ENCODE measurements at places on chromosomes 7 and 10.

- DNase-seq, result no peak
These were observed 141.1 kb downstream of the SVIL start for GRCh38 chr10:29493697-29494096.

- no peak for DNase-seq
These were observed 6.6 kb upstream of the ABCB4 start for GRCh38 chr7:87482115-87482514.

DNA sequence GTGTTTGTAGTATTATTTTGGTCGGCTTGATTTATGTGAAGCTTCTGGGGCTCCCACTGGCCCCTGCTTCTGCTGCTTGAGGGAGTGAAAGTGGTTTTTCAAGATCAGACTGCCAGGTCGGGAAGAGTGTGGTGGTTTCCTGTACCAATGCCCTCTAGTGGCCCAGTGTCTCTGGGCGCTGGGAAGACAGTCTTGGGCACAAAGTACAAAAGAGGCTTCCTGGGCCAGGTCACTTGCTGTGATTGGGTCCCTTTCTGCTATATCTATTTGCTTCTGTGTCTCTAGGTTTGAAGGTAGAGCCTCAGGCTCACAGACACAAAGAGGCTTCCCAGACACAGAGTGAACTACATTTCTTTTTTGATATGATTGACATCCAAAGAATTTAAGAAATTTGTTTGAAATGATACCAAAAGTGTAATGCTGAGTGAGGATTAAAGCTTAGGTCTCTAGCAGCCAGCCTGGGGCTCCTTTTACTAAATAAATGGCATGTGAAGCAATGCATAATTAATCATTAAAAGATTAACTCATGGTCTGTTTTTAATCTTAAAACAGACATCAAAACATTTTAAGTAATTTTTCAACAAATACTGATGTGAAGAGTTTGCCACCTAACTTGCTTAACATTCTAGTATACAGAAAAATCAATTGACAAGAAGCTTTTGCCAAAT is 36.3 kb downstream of the ABCB1 start:
- no peak for DNase-seq

DNA sequence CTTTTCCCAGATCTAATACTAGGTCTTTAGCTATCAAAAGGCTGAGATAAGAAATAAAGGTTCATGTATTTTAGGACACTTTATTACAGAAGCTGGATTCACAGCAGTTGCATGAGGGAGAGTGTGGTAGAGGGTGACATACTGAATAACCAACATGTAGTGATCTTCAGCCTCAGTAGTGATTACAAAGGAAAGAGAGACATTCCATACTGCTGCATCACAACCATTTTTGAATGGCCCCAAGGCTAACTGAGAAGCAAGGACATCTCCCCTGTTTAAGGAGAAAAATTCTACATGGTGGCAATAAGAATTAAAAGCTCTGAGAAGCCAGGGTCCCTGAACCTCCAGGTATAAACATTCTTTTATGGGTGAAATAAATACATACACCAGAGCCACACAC is 35.3 kb downstream of the COG5 start:
- DNase-seq, result no peak

DNA sequence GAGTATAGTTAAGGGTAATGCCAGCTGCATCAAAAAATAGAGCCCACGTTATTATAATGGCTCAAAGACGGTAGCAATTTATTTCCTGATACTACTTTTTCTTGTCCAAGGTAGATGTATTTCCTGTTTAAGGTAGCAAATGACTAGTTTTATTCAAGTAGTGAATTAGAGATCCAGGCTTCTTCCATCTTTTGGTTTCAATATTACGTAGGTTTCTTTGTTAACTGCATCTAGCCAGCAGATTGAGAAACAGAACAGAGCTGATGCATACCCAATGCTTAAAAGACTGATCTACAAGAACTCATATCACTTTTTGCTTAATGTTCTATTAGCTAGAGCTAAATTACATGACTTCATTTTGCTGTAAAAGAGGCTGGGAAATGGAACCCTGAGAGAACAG is 992.1 kb downstream of the NRG3 start:
- no peak for DNase-seq

DNA sequence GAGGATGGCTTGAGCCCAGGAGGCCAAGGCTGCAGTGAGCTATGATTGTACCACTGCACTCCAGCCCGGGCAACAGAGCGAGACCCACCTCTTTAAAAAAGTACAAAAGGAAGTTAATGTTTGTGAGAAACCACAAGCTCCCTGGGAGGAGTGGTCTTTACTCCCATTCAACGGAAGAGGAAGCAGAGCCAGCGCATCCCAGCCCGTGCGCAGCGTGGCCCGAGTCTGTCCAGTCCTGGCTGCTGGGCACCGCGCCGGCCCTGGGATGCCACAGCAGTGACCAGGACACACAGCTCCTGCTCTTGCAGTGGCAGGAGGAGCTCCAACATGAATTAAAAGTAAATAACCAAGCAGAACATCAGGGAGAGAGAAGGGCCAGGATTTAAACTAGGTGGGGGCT is 68.4 kb downstream of the ELFN1 start:
- no peak for DNase-seq

- no peak for DNase-seq
These were observed 192.1 kb upstream of the MGMT start for GRCh38 chr10:129274748-129275474.

- DNase-seq, result no peak
These were observed 25.1 kb downstream of the FAM13C start for GRCh38 chr10:59337201-59337652.

DNA sequence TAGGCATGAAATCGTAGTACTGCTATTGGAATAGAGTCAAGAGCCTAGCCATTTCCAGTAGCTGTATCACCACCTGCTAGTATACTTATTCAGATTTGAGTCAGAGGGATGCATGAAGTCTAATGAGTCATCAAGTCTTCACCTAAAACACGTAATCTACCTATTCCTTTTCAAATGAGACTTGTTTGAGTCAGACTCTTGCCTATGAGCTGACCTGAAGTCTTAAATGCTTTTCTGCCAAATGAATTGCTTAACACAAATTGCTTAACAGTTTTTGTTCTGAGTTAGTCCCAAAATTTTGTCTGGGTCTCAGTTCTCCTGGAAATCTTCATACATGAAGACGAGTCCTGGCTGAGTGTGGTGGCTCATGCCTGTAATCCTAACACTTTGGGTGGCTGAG is 165.2 kb downstream of the GNAT3 start:
- DNase-seq, result no peak

GRCh38 chr7:50190776-50191175 is 97.7 kb upstream of the ZPBP start:
- no peak for DNase-seq

- no peak for DNase-seq
These were observed 555.0 kb downstream of the TNS3 start for GRCh38 chr7:47026780-47027361.

DNA sequence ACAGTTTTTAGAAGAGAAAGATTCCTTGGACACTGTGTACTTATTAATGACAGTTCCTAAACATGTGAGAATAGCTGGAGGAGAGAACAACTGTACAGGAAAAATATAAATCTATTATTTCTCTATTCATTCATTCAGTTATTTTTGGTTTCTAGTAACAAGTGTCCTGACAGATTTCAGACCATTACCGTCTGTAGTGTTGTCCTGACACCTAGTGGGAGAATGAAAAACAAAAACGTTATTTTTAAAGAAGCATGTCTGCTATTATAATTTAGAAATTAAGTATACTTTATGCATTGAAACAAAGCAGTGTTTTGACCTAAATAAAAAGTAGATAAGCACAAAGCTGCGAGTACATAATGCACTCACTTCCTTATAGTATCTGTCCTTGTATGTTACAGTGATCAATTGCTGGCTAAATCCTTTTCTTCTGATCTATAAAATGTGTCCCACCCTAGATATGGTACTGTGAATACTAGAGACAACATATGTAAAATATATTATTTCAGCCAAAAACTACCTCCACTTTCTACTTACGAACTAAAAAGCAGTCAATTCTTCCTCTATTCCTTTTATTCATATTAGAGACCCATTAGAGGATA is 575.6 kb downstream of the ARL4A start:
- DNase-seq, result no peak

GRCh38 chr7:39691821-39692220 is 68.4 kb downstream of the RALA start:
- no peak for DNase-seq

DNA sequence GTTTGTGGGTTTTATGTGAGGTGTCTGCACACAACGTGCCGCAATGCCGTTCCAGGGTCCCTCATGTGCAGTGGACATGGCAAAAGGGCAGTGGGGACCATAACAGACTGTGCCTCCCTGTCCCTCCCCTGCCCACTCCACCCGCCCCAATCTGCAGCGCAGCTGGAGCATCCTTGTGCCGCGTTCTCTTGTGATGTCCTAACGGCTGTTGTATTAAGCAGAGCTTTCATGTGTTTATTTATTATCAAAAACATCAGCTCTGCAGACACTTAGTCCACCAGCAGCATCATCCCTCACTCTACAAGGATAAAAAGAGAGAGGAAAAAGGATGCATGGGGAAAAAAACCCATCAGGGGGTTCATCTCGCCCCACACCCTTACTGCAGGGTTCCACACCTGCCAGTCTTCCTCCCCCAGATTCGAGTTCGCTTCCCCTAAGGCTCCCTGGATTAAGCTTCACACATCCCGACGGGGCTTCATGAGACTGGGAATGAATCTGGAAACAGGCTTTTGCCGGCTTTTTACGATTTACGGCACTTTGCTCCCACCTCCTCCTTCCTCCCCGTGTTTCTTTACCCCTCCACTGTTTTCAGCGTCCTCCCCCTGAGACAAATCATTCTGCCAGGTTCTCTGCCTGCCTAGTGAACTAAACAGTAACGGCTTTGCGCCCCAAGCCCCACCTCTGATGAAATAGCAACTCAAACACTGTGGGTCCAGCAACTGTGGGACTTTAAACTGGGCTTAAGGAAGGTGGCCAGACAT is 301.4 kb downstream of the CAMK1D start:
- DNase-seq, result no peak

- no peak for DNase-seq
These were observed 65.4 kb downstream of the SP8 start for GRCh38 chr7:20721086-20721810.

DNA sequence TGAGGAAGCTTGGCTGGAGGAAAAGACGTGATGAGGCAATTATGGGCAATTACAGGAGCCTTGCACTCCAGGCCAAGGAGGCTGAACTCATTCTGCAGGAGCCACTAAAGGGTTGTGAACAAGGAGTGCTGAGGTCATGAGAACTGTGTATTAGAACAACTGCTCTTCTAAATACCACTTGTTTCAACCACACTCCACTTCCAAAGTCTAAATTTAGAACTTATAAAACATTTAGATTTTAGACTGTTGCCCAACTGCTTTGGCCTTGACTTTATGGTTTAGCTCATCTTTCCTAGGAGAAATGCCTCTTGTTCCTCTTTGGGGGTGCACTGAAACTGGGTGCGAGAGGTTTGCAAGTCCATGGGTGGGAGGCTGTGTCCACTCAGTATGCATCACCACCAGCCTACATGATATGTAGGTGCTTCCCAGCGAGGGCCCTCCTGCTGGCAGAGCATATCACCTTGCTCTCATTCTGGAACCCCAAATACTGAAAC is 199.7 kb upstream of the AOAH start:
- no peak for DNase-seq

- no peak for DNase-seq
These were observed 33.3 kb upstream of the LYZL2 start for GRCh38 chr10:30662814-30663213.

DNA sequence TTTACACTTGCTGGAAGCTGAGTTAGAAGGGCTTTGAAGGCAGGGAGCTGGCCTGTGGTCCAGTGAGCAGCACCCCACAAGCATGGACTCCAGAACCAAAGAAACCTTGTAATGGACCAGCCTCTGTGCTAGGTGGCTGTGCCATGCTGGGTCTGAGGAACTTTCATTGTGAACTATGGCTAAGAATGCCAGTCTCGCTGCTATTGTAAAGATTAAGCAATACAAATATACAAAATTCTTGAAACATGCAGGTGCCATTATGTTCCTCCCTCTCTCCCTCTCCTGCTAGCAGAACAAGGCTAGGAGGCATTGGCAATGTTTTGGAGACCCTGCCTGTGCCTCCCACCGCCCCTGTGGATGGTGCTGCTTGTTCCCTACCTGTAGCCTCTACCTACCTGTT is 105.0 kb downstream of the PKD1L1 start:
- DNase-seq, result no peak

DNA sequence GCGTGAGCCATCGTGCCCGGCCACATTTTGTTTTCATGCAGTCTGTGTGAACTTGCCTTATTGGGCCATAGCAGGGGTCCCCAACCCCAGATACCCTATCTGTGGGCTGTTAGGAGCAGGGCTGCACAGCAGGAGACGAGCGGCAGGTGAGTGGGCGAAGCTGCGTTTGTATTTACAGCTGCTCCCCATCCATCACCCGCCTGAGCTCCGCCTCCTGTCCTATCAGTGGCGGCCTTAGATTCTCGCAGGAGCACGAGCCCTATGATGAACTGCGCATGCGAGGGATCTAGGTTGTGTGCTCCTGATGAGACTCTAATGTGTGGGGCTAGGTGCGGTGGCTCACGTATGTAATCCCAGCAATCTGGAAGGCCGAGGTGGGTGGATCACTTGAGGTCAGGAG is 293.9 kb downstream of the CAMK1D start:
- no peak for DNase-seq

- DNase-seq, result no peak
These were observed 25.3 kb upstream of the WNT2 start for GRCh38 chr7:117347962-117348672.

- no peak for DNase-seq
These were observed 209.3 kb downstream of the SDK1 start for GRCh38 chr7:3510101-3511020.

DNA sequence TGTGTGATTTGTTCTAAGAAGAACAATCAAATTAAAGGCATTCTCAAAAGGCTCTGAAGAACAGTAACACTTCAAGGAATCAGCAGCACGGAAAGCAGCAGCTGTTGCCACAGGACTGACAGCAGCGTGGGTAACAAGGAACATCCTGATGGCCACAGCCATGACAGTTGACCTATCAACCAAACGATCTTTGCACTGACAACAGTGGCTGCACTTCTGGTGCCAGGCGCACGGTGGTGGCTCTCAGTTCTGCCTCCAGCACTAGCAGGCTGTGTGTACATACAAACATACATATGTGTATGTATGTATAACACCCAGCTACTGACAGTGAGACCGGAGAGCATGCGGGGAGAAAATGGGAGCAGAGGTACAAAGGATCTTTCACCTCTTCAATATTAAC is 114.1 kb downstream of the ZFAND4 start:
- DNase-seq, result no peak

DNA sequence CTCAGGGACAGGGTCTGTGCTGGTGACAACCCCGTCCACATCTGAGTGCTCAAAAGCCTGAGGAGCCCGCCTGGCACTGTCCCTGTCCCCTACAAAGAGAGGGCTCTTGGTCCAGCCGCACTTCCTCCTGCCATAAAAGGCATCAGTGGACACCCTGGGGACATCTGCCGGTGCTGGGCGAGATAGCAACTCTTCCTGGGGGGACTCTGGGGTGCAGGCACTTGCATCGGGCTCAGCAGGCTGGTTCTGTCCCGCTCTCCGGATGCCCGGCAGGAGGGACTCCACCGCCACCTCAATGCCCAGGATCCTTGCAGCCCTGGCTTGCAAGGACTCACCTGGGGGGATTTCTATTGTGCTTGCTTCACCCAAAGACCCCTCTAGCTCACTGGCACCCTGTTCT is 32.8 kb downstream of the JCAD start:
- DNase-seq, result no peak

- no peak for DNase-seq
These were observed 363.6 kb upstream of the GRM3 start for GRCh38 chr7:86280150-86280549.
